NCI-H187 treated with DMSO at 0.1 percent for 48 hours (cell line): ENCODE measurements at places on chromosomes 16 and 17.

DNA sequence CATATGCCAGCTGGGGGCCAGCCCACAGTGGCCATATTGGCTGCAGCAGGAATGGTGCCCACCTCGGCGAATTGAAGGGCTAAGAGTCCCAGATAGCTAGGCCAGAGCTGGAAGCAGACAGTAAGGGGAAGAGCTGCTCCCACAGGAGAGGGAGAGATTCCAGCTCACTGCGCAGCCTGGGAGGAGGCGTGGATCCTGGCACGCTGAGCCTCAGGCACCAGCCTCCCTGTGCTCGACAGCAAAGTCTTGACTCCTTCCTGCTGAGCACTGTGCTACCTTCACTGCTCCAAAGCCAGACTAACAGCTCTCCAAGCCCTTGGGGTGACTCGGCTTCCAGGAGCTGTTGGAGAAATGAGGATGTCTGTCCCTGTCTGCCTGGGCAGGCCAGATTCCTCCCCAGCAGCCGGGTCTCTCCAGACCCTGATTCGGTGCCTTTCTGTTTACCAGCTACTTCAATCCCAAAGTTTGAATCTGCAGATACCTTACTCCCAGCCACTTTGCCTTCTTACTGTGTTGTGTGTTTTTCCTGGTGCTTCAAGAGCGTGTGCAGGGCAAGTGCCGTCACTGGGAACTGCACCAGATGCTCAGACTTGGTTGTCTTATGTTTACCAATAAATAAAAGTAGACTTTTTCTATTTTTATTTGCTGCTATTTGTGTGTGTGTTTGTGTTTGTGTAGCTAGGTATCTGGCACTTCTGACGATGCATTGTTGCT lies 9.1 kb downstream of the CBX2 start:
- no peak for DNase-seq

DNA sequence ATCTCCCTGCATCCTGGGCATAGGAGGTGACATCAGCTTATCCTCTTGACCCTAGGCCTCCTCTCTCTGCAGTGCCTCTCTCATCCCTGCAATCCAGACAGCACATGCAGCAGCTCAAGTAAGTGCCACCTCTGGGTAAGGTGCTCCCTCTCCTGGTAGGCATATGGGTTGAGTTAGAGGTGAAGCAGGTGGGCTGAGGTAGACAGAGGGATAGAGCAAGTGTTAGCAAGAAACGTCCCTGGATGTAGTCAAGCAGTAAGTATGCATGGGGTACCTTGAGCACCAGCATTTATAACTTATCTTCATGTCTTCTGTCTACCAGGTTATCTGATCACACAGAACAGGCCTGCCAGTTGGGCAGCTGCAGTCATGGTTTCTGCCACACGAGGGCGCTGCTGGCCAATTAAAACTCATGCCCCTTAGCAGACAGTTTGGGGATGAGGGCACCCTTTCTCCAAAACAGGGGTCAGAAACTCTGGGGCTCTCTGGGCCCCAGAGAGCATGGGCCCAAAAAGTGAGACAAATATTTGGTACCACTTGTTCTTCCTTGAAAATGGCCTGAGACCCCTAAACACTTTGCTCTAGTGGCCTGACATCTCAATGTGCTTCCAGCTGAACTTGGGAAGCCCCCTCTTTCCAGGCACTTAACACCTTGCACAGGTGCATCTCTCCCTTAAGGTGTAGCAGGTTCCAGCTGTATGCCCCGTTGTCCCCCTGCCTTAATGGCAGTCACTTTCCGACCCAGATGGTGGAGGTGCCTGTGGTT lies 59.8 kb downstream of the NEUROD2 start:
- DNase-seq, result no peak

GRCh38 chr17:17500999-17501605 lies 4.9 kb upstream of the RASD1 start:
- DNase-seq, result no peak

GRCh38 chr16:2675021-2675420 lies 7.3 kb upstream of the KCTD5 start:
- DNase-seq, result no peak

DNA sequence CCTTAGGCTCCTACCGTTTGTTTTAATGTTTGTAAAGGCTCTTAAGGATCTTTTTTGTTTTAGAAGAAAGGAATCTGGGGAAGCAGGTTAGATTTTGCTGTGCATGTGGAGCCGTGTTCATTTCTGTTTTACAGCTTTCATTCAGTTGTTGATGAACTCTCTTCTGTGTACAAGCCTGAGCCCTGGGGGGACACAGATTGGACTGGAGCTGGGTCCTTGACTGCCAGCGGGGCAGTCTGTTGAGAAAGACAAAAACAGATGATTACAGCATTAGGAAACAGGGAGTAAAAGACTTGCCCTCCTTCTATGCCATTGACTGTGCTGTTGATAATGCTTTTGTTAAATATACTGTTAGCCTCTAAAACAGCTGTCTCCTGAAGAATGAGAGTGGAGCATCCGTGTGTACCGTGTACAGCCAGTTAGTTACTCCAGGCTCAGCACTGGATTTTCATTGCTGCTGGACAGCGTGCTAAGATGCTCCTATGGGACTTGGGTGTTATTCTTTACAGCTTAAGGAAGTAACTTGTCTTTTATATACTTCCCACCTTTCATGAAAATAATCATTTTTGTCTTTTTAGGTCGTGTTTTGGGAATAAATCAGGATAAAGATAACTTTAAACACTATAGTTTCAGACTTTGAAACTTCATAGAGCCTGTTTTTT lies 3.2 kb downstream of the MAP1LC3B start:
- no peak for DNase-seq

GRCh38 chr16:71658771-71659170 lies 32.8 kb downstream of the MARVELD3 start:
- peak; percentile 29 for DNase-seq

DNA sequence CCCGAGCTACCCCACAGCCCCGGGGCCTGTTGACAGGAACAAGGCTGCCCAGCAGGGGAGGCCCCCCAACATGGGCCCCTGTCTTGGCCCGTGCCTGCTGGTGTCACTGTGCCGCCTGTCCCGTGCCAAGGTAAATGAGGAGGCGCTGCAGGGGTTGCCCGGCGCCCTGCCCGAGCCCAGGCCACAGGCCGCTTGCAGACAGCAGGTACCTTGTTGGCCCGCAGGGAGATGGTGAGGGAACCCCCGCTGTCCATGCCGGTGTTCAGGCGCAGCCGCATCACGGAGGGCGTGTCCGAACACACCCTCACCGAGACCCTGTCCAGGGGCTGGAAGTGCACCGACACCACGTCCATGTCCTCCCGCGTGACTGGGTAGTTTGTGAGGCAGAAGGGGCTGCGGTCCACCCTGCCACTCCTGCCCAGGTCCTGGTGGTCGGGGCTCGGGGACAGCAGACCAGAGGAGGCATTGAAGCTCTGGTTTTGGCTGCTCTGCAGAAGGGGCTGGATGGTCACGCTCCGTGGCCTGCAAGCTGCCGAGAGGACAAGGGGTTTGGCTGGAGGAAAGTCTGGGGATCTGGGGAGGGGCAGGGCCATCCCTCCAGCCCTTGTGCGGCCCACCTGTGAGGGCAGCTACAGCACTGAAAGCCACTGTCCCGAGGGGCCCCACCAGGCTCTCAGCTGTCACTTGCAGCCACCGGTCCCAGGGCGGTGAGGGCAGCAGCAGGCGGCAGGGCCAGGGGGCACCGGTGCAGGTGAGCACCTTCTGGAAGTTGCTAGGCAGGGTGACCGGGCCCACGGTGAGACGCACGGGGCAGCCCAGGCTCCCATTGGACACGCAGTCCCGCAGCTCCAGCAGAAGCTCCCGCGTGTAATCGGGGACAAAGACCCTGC lies 5.6 kb downstream of the PGAP6 start:
- no peak for DNase-seq

DNA sequence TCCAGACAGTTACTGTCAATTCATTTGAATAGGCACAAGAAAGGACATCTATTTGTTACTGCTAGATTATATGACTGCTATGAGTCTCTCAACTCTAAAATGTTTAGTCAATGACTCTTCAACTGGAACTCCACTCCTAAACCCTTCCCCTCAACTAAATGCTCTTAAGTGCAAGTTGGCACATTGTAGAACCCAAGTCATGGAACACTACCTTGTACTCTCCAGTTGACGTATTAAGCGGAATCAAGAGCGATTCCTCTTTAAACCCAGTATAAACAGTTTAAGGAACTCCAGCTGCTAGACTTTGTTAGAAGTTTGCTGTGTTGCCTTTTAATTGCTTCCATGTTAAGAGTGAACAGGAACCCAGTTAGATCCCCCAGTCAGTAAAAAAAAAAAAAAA lies 44.6 kb downstream of the STH start:
- peak; percentile 8 for DNase-seq

- DNase-seq, result no peak
These were observed 101.4 kb downstream of the TNFRSF13B start for GRCh38 chr17:16870253-16871245.

- DNase-seq, result no peak
These were observed 2.1 kb downstream of the SYT17 start for GRCh38 chr16:19170043-19170655.

DNA sequence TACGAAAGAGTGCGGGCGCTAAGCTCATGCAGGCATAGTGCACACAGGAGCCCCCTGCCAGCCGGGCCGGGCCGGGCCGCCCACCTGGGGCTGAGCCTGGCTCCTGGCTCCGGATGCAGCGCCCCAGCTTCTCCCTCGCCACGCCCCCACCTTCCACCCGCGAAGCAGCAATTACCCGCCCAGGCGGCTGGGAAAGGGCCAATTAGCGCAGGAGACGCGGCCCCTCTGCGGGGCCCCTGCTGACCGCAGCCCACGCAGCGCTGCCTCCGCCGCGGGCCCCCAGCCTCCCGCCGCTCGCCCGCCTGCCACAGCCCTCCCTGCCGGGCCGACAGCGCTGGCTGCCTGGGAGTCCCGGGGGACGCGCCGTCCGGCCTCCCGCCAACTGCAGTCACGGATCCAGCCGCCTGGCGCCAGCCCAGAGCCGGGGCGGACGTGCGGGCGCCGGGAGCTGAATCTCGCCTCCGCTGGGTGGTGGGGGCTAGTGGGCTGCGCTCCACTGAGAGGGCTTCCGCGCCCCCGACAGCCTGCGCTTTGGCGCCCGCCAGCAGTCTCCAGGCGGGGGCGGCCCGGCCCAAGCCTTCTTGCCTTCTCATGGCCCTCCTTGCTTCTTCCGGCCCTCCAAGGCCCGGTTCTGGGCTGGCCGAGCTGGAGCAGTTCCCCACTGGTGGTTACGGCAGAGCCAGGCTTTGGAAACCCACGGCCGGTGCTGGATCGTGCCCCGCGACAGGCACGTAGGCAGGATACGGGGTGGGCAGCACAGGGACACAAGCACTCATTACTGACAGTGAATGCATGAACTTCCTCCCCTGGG lies 14.9 kb upstream of the CBFB start:
- DNase-seq, result no peak

DNA sequence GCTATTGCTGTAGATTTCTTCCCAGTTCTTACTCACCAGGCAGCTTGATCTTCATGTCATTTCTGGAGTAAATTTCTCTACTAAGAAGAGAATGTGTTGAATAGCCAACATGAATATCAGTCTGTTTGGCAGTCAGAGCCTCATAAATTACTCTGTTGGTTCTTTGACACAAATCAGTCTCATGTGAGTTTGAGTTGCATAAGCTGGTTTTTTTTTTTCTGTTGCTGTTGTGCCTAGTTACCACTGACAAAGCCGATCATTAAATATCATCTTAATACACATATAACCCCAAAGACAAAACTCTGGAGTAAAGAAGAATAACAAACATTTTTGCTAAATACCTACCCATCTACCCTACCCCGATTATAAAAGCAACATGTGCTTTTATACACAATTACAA lies 240.5 kb upstream of the KCNJ16 start:
- DNase-seq, result no peak

DNA sequence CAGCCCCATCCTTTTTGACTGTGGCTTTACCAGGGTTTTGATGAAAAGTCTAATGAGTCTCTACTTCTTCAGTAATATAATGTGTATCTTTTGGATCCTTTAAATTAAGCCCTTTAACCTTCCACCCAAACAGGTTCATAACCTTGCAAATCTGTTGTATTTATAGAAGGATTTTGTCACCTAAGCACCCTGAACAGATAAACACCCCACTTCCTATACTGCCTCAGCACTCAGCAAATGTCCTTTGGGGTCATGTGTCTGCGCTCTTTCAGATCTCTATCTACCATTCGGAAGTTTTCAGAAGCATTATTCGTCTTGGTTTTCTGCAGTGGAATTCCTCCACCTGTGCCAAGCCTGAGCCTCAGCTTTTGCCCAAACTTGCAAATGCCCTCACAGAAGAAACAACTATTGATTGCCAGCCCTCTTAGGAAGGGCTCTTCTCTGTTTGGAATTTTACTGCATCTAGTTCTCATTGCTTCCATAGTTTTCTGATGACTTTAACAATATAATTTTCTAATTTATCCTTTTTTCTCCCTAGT lies 214.8 kb upstream of the KCNJ16 start:
- no peak for DNase-seq

DNA sequence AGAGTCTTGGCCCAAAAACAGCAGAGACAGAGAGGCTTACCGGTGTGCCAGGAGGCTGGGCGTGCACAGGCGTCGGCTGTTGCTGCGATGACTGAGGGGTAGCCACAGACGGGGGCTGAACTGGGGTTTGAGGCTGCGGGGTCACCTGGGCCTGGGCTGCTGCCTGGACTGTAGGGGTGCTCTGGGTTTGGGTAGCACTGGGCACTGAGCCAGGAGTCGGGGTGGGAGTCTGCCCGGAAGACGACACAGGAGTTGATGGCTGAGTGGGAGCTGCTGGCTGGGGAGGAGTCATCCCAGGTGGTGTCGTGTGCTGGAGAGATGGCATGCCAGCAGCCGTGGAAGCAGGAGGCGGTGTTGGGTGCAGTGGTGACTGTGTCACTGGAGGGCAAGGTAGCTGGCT lies 53.2 kb upstream of the TRAP1 start:
- DNase-seq, result no peak

DNA sequence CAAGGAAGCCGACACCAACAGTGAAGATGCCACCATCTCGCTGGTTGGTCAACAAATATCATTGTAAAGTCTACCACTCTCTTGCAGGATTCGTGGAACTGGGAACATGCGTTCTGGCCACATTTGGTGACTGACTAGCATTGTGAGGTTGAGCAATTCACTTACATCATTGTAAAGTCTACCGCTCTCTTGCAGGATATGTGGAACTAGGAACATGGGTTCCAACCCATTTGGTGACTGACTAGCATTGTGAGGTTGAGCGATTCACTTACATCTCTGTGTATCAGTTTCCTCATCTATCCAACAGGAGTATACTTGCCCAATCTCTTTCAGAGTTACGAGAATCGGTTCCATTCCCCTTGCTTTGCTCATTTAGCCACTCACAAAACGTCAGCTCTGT lies 42.6 kb upstream of the RPH3AL start:
- no peak for DNase-seq

- DNase-seq, result no peak
These were observed 84.5 kb downstream of the LITAF start for GRCh38 chr16:11502239-11502638.

DNA sequence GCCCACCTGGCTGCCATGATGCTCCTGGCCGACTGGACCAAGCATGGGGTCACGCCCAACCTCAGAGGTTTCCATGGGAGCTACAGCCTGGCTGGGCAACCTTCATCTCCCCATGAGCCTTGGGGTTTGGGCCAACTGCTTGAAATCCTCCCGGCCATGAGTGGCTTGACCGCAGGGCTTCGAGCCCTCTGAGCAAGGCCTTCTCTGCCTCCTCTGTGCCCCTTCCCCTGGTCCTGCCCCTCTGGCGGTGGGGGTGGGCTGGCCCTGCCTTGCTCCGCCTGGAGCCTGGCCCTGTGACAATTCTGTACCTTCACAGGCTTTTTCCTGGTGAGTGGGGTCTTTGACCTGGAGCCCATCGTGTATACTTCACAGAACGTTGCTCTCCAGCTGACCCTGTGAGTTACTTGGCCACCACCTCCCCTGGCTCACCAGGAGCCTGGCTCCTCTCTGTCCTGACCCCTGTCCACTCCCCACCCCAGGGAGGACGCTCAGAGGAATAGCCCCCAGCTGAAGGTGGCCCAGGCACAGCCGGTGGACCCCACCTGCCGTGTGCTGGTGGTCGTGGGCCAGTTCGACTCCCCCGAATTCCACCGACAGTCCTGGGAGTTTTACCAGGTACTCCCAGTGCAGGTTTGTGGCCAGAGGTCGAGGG lies 8.8 kb upstream of the BIRC5 start:
- no peak for DNase-seq
